SK-MEL-5 (cell line): ENCODE measurements at places on chromosomes 7 and 10. TPM values are rescaled to one million over a fixed set of nuclear protein-coding genes. Genes with fewer than 3 reads are reported as not detected.

- peak; percentile 67 for DNase-seq
Observed at GRCh38 chr10:17029581-17030271, 99.9 kb downstream of the CUBN start.

DNA sequence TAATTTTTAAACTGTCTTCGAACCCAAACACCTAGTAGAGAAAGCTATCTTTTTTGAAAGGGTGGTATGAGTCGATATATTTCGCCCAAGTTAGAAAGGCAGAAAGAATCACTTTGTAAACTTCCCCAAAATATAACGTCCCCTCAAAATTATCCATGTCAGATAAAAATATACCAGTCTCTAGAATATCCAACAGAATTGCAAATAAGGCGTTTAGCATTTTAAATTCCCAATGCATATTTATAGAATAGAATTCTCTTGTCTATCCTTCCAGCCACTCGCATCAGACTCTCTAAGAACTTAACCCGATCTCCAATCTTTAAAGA is 2.1 kb downstream of the CTBP2 start:
- DNase-seq, result no peak

- no peak for DNase-seq
Observed at GRCh38 chr7:16554518-16555236, 28.1 kb downstream of the LRRC72 start.

- peak; percentile 33 for DNase-seq
Observed at GRCh38 chr7:135933509-135934188, 43.5 kb downstream of the MTPN start.

TMEM176A gene
- not detected in 2 replicates for total RNA-seq

SFTPD gene
- total RNA-seq, result not detected in 2 replicates

LARP4B gene
- 22.5 and 23.1 TPM in 2 replicates for total RNA-seq

BAIAP2L1 gene
- total RNA-seq, result 18.1 and 20.4 TPM in 2 replicates

DNAJC12 gene
- total RNA-seq, result 37.1 and 42.8 TPM in 2 replicates

LANCL2 gene
- 22.8 and 27.0 TPM in 2 replicates for total RNA-seq

LIPK gene
- not detected in 2 replicates for total RNA-seq

PNPLA8 gene
- total RNA-seq, result 47.3 and 51.2 TPM in 2 replicates

LIPF gene
- not detected in 2 replicates for total RNA-seq

NKX2-3 gene
- total RNA-seq, result 0.19 and 0.24 TPM in 2 replicates
